HT1080 (cell line): ENCODE measurements at places on chromosomes 7 and 10.

DNA sequence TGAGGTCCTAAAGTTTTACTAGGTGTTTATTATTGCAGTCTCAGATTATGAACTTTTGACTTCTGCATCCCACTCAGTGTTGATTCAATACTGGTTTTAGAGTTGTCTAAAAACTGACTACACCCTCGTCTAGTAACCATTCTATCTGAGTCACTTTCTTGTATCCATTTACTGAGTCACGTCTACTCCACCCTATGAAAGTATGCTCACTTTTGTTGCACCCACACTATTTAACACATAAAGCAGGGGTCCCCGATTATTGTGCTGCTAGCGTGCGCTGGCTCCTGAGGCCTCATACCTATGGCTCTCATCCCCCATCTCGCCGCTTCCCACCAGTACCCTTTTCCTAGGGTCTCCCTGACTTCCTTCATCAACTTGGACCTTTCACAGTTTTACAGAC, 2.0 kb downstream of the SAMD9 start:
- peak; percentile 66 for DNase-seq

DNA sequence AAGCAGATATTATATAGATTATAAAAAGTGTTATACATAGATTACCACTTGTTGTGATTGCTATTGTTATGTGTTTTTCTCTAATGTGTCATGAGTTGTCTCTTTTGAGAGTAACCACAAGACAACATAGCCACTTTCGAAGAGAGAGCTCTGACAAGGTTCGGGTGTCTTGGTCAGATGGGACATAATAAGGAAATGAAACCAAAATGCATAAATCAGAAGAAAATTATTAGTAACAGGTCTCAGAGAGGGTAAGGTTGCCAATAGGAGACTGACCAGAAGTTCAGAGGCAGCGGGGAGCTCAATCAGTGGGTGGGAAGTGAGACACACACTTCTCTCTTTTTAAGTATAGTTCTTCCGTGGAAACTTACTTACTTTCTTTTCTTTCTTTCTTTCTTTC, 639.2 kb upstream of the POT1 start:
- no peak for DNase-seq

DNA sequence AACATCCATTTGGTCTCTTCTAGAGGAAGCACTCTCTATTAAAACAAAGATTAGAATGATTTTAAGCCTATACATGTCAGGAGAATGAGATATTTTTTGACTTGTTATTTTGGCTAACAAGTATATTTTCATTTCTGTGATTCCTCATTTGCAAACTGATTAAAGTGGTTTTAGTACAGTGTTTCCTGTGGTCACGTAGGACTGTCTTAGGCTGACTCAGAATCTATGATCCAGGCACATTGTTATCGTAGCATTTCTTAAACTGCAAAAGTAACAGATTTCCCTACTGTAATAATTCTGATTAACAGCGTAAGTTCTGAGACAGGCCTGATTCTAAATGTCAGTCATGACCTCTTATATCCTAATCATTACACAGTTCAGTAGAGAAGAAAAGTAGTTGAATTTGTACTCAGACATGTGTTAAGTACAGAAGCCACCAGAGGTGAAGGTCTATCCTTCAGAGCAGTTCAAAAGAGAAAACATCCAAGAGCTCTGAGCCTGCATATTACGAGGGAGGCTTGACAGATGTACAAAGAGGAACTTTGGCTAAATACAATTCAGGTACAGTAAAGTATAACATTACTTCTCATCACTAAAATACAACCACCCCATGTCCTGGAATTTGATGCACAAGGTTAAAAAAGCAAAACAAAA, 124.1 kb upstream of the TEX47 start:
- DNase-seq = peak; percentile 21

- no peak for DNase-seq
Measured at GRCh38 chr10:52541006-52541473, 227.0 kb downstream of the DKK1 start.
